ENCODE measurements at places on chromosomes 4 and X. TPM values are rescaled to one million over a fixed set of nuclear protein-coding genes. Genes with fewer than 3 reads are reported as not detected.

GRCh38 chr4:13203101-13203500, 281.0 kb downstream of the RAB28 start:
- H3K27me3 ChIP-seq, result no peaks in the 10 kb centered on the region
- no peak for DNase-seq
- H3K4me3 ChIP-seq, result no peak overlapping the region
- no peaks in the 10 kb centered on the region for H3K36me3 ChIP-seq
- no peaks in the 10 kb centered on the region for H3K4me1 ChIP-seq

DNA sequence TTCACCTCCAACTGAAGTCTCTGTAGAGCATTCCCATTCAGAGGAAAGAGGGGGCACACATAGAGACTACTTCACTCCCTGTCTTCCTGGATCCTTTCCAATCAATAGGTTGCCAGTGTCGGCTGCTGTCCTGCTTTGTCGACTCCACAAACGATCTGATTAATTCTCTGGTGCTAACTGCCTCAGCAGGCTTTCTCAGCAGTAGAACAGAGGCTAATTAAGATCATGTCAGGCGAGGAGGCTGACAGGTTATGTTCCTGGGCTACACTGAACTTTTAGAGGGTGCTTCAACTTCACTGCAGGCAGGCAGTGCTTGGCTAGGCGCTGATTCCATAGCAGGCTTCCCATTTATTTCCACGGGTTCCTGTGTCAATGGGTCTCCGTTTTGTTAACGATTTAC, 79.2 kb downstream of the GRIA3 start:
- no peaks in the 10 kb centered on the region for H3K36me3 ChIP-seq
- no peaks in the 10 kb centered on the region for H3K27me3 ChIP-seq
- DNase-seq, result no peak

- DNase-seq, result no peak
- no peaks in the 10 kb centered on the region for H3K36me3 ChIP-seq
- H3K27ac ChIP-seq, result no peak overlapping the region
- no peak overlapping the region for H3K4me3 ChIP-seq
Observed at GRCh38 chr4:140102421-140102820, 51.6 kb downstream of the MAML3 start.

GRCh38 chr4:175419236-175419718, 392.8 kb downstream of the GPM6A start:
- no peak for DNase-seq
- H3K36me3 ChIP-seq, result no peaks in the 10 kb centered on the region
- H3K4me3 ChIP-seq, result no peak overlapping the region

DNA sequence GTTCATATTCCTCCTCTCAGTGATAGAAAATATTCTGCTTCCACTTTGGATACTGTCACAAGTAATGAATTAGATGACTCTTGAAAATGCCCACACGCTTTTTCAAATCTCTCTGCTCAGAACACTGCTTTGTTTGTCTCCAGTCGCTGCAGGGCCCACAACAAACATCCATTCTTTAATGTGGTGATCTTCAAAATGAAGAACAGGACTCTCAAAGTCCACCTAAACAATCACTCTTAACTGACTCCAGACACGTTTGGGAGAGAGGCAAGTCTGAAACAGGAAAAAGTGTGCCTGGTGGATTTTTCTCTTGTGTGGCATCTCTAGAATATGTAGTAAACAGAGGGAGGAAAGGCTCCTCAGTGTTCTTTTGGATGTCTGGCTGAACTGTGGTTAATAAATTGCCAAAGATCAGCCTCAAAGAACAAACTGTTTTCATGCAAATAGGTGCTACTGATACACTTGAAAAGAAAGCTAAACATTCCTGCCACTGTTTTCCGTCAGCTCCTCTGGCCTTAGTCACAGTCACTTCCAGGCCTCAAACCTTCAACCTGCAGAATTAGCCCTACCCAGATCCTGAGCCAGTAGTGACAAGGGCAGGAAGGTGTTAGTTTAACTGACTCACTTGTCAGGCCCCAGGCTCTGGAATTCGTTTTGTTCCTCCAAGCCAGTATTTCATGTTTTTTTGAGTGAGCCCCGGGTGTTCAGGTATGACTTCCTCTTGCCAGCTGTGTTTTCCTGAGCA, 259.6 kb upstream of the GPC4 start:
- H3K36me3 ChIP-seq, result no peaks in the 10 kb centered on the region
- no peak overlapping the region for H3K4me3 ChIP-seq
- H3K4me1 ChIP-seq, result no peaks in the 10 kb centered on the region
- H3K27ac ChIP-seq, result no peak overlapping the region
- no peaks in the 10 kb centered on the region for H3K27me3 ChIP-seq

- no peak overlapping the region for H3K4me3 ChIP-seq
- no peaks in the 10 kb centered on the region for H3K4me1 ChIP-seq
- DNase-seq, result no peak
- H3K36me3 ChIP-seq, result no peaks in the 10 kb centered on the region
- no peaks in the 10 kb centered on the region for H3K27me3 ChIP-seq
- no peak overlapping the region for H3K27ac ChIP-seq
Observed at GRCh38 chrX:17020356-17020755, 73.9 kb downstream of the REPS2 start.

DNA sequence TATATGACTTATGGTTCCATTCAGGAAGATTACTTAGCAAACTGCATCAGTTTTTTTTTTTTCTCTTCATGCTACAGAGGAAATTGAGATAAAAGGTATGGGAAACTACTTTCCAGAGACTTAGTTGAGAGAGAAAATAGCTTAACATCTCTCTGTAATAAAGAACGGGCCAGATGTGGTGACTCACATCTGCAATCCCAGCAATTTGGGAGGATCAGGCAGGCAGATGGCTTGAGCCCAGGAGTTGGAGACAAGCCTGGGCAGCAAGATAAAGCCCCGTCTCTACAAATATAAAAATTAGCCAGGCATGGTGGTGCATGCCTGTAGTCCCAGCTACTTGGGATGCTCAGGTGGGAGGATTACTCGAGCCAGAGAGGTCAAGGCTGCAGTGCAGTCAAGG, 271.2 kb upstream of the TENM3 start:
- no peaks in the 10 kb centered on the region for H3K36me3 ChIP-seq
- H3K4me1 ChIP-seq, result no peaks in the 10 kb centered on the region
- DNase-seq, result no peak
- no peaks in the 10 kb centered on the region for H3K27me3 ChIP-seq

DNA sequence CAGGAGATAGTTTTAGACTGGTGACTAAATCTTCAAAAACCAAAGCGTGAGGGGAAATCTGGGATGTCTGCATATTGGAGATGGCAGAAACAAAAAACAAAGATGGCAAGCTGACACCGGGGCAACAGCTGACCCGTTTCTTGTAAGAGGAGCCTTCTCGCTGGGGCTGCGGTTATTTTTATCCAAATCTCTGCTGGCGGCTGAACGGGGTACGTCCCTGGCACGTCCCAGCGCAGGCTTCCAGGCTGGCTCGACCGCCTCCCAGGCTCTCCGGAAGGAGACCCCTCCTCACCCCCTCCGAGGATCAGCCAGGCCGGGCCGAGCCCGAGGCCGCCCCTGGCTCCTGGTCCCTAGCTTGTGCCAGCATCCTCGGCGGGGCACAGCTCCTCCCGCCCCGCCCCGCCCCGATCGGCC, 403 bp downstream of the SGCB start:
- DNase-seq, result peak; percentile 21
- no peaks in the 10 kb centered on the region for H3K36me3 ChIP-seq
- peak overlapping the region; percentile 75 for H3K4me3 ChIP-seq
- H3K27ac ChIP-seq, result peak overlapping the region; percentile 49
- H3K4me1 ChIP-seq, result peaks cover 3% of the 10 kb centered on the region

DNA sequence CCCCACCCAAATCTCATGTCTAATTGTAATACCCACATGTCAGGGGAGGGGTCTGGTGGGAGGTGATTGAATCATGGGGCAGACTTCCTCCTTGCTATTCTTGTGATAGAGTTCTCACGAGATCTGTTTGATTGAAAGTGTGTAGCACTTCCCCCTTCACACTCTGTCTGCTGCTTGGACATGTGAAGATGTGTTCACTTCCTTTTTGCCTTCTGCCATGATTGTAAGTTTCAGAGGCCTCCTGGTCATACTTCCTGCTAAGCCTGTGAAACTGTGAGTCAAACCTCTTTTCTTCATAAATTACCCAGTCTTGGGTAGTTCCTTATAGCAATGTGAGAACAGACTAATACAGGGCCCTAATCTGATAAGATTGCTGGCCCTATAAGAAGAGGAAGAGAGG, 1514.8 kb downstream of the RPA4 start:
- no peak overlapping the region for H3K4me3 ChIP-seq
- H3K36me3 ChIP-seq, result no peaks in the 10 kb centered on the region
- H3K27me3 ChIP-seq, result no peaks in the 10 kb centered on the region
- H3K27ac ChIP-seq, result no peak overlapping the region

DNA sequence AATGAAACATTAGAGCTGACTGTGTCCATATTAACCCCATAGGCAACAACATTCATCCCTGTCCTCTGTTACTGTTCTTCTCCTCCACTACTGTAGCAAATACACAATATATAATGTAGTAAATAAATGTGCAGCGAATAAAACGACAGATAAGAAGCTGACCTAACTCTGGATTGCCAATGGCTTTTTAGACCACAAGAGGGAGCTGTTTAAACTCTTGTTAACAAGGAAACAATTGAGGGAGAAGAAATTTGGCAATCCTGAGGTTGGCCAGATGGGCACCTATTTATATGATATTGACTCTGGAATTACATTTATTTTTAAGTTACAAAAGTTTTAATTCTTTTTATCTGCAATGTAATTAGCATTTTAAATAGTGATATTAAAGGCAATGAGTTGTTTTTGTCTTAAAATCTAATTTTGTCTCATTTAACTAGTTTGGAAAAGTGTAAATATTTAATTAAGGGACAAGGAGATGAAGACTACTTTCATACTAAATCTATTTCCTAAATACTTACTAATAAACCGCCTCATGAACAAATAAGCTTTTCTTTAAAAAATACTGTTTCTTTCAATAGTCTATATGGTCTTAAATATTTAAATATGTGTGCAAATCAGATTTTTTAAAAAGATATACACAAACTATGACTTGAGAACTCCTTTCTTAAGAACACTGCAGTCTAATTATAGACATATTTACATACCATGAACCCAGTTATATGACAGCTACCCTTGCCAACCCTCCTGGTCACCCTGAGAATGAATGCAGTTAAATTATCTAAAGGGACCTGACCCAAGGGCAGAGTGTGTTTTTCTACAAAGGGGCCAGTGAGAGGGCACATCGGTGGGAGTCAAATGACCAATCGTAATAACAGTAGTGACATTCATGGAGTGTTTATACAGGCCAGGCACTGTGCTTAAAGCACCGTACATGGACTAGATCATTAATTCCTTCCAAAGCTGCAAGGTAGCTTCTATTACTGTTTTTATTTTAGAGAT, 52.9 kb upstream of the HPF1 start:
- H3K27ac ChIP-seq, result no peak overlapping the region
- H3K36me3 ChIP-seq, result no peaks in the 10 kb centered on the region
- H3K4me3 ChIP-seq, result no peak overlapping the region
- no peaks in the 10 kb centered on the region for H3K4me1 ChIP-seq

GRCh38 chr4:6475492-6476020, 3.1 kb upstream of the PPP2R2C start:
- DNase-seq, result no peak
- H3K4me3 ChIP-seq, result no peak overlapping the region
- H3K36me3 ChIP-seq, result no peaks in the 10 kb centered on the region
- H3K27me3 ChIP-seq, result peaks cover under 1% of the 10 kb centered on the region

DNA sequence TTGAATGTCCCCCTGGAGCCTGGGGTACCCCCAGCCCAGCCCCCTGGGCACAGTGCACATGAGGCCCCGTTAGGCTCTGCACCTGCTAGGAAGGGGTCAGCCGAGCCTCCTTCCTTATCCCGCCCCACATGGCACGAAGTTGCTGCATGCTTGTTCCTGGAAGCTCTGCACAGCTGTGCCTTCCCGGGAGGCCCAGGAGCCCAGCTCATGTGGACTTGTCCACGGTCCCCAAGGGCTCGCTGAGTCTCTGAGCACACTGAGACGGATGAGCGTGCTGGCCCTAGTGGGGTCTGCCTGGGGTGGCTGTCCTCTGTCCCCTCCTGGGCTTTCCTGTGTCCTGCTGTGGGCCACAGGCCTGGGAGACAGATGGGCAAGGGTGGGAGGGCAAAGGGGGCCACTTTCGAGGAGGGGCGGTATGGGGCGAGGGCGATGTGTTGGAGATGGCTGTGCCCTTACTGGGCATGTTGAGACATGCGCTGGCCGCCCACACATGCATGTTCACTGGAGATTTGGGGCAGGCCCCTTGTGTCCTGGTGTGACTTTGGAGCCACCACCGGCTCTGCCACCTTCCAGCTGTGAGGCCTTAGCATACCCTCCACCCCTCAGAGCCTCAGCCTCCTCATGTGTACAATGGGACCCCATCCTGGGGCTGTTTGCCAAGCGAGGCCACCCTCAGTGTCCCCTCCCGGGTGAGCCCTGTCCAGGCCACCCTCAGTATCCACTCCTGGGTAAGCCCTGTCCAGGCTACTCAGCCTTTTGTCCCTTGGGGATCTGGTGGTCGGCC, 237.6 kb downstream of the AFAP1 start:
- H3K36me3 ChIP-seq, result no peaks in the 10 kb centered on the region
- no peaks in the 10 kb centered on the region for H3K27me3 ChIP-seq
- H3K4me1 ChIP-seq, result peaks cover 4% of the 10 kb centered on the region

Gene FAM149A
- 8.1 TPM for total RNA-seq

Gene MGAT4D
- not detected for total RNA-seq

Gene GPR173
- 0.78 TPM for total RNA-seq

Gene HTRA3
- 17.2 TPM for total RNA-seq

Gene ATP11C
- total RNA-seq, result 29.3 TPM

Gene SPIN4
- total RNA-seq, result 4.5 TPM

Data from thyroid gland (tissue), 4 donors.